Panc1 (cell line): ENCODE measurements at places on chromosomes 2 and 18.

- DNase-seq: no peak
Measured at GRCh38 chr2:172021955-172022354, 22.2 kb downstream of the METAP1D start.

GRCh38 chr18:39839782-39840181 lies 2115.3 kb upstream of the PIK3C3 start:
- no peak for DNase-seq

GRCh38 chr2:230829959-230830358 lies 34.8 kb upstream of the ITM2C start:
- no peak for DNase-seq

DNA sequence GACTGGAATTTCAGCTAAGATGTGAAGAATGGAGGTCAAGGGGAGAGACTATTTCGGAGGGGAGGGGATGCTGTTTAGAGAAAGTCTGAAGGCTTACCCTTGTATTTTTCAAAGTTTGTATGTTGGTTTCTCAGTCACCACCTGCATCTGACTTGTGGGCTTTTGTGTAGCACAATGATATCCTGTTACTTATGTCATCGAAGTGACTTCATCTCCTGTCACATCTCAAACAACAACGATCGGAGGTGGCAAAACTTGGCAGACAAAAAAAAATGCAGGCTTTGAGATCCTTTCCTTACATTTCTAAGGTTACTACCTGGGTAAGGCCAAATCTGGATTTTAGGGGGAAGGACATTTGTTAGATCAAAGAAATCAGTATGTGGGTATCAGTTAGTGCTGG lies 11.7 kb upstream of the CXCR4 start:
- no peak for DNase-seq

DNA sequence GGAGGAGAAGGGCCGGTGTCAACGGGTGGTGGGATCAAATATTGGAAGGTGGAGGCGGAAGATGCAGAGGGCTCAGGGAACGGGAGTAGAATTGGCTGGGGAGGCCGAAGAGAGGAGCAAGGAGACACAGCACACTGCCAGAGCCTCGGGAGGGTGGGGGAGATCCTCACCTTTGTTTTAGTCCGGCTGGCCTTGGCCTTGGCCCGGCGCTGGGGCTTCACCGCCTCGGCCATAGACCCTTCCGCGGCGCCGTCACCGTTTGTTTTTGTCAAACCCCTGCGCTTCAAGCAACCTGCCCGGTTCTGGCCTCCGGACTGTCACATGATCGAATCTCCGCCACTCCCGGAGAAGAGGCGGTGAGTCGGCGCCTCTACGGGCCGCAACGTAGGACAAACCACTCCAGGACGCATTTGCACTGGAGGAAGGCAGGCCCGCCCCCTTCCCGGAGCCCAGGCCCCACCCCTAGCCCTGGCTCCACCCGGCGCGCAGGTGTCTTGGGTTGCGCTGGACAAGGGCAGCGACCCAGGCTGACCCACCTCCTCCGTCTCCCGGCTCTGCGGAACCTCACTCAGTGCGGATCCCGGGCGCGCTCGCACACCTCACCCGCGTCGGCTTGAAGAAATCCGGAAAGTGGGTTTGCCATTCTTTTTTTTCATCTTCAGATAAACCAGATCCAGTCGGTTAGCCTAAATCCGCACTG lies at the start of gene EPG5:
EPG5 (minus strand) TSS at position 323 of the 700 bp plus-strand sequence; CDS start at position 233, 90 bp downstream.
- DNase-seq: no peak

- no peak for DNase-seq
Measured at GRCh38 chr2:208296610-208297009, 30.6 kb downstream of the PIKFYVE start.

DNA sequence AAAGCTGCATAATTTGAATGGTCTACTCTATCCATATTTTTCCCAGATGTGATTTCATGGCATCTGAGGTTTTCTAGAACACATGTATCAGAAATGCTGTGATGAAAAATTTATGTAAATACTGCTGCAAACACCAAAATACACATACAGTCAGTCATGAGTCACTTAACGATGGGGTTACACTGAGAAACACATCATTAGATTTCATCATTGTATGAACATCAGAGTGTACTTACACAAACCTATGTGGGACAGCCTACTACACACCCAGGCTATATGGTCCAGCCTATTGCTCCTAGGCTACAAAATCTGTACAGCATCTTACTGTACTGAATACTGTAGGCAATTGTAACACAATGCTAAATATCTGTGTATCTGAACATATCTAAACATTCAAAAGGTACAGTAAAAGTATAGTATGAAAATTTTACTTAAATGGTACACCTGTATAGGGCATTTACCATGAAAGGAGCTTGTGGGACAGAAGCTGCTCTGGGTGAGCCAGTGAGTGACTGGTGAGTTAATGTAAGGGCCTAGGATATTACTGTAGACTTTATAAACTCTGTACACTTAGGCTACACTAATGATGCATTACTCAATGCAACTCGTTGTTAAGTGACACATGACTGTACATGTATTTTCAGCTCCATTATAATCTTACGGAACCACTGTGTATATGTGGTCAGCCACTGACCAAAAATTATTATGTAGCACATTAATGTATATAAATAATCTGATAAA lies 33.5 kb downstream of the PNO1 start:
- DNase-seq: peak; percentile 80

DNA sequence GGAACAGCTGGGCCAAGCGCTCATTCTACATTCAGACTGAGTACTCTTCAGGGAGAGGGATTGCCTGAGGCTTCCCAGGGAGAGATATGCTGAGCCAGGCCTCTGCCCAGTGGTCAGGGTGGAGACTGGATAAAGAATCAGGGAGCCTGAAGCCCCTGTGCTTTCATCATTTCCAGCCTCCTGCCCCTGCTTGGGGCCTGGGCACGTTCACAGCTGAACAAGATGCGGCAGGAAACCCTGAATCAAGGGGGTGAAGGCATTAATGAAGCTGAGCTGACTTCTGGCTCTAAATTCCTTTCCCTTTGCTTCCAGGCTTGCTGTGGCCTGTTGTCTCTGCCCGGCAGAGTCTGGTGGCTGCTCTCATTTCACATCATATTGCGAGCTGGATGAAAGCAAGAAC lies 35.0 kb downstream of the RPL37A start:
- no peak for DNase-seq

- no peak for DNase-seq
Measured at GRCh38 chr2:8328217-8328616, 353.6 kb upstream of the ID2 start.

DNA sequence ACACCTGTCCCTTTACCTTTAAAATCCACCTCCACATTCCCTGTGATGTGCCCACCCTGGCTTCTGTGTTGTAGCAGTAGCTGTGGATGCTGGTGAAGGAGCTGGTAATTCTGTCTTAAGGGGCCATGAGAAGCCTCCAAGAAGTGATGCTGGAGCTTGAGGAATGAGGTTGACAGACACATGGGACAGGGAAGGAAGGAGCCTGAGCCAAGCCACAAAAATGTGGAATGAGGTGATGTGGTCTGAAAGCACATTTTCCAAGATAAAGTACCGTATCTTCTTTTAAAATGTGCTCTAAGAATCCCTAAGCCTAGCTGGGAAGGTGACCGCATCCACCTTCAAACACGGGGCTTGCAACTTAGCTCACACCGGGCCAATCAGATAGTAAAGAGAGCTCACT lies 31.2 kb downstream of the VWA3B start:
- DNase-seq: no peak

DNA sequence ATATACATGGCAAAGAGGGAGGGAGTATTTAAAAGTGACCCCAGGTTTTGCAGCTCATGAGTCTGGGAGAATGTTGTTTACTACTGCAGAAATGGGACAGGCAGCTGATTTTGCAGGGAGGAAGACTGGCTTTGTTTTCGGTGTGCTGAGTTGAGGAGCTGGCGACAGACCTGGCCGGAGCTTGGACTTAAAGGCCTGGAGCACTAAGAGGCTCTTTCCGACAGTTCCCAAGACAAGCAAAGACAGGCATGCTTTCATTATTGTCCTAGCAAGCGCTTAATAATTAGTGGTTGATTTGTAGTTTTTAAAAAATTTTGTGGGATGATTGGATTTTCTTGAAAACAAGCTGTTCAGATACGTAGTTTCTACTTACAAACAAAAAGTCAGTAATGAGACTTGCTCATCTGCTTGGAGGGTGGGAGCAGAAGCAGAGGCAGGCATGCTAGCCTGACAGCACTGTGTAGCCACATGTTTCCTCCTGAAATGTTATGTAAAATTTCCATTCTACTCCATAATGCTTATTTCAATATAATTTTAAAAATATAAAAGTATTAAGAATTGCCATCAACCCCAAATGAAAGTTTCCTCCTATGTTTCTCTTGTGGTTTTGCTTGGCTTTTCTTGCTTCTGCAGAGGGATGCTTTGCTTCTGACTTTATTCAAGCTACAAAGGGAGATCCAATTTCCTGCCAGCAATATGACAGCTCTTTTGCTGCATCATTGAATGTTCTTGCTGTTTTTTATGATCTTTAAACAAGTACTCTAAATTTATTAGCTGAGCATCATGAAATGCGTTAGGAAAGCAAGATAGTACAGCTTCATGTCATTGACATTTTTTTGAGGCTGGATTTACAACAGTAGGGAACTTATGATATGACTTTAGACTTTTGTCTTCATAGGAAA lies 75.8 kb downstream of the PHLPP1 start:
- DNase-seq: no peak

DNA sequence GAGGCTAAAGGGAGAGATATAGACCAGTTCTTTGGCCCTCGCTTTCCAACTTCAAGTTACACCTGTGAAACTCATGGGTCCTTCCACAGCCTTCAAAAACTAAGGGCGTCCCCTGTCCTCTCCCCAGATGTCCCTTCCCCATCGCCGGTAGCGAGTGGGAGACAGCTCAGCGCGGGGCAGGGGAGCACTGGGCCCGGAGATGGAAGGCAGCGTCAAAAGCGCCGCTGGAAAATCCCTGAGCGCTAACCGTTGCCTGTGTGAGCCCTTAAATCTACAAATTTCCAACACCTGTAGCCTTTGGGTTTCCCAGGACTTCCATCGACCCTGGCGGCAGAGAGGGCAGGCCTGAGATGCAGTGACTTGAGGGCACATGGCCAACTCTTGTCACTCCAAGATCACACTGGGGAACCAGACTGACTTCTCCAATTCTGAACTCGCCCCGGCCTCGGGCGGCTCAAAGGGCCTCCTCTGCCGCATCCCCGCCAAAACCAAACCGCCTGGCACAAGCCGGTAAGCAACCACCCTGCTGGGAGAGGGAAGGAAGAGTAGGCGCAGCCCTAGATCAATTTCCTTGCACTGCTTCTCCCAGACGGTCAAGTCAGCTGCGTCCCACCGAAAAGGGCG lies 879 bp upstream of the EPAS1 start:
- no peak for DNase-seq

DNA sequence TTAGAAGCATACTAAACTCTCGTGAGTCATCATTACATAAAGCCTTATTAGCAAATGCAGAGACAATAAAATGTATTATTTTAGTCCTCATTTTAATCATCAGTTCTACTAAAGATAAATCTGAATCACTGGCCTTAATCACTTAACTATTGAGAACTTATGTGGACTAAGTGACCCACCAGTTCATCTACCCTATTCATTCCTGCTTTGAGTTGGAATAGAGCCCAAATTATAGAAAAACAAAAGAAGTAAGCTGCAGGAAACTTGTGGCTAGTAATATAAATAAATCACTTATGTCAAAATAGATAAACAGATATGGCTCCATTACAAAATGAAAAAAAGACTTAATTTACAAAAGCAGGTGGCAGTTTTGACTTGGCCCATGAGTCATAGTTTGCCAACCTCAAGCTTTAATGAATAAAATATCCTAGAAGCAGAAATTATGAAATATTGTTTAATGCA lies 851.8 kb upstream of the CRIM1 start:
- no peak for DNase-seq

GRCh38 chr2:225334514-225334913 lies 65.0 kb upstream of the NYAP2 start:
- no peak for DNase-seq

GRCh38 chr2:126700677-126701076 lies 44.7 kb downstream of the GYPC start:
- no peak for DNase-seq

- DNase-seq: no peak
Measured at GRCh38 chr2:60070736-60071489, 482.5 kb downstream of the BCL11A start.

DNA sequence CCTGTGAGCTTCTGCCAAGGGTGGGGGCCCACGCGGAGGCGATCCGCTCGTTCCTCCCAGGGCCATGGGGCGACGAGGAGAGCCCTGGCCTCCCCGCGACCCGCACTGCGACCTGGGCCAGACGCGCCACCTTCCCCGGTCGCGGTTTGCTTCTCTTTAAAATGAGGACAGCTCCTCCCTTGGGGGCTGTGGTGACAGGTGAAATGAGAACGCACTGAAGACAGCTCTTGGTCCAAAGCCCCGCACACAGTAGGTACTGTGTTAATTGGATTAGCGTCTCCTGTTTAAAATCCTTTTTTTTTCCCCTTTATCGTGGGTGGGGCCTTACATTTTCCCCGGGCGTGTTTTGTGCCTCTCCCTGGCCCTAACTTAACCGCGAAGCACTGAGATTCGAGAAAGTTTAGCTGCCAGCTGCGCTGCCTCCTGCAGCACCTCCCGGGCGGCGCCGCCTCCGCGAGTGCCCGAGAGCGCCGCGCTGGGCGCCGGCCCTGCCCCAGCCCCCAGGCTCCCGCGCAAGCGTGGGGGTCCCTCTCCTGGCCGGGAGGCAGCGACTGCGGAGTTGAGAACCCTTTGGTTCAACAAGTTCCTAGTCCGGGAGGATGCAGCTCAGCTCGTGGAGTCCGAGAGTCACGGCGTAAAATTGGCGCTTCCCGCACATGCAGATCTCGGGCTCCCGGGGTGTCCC lies 1.1 kb downstream of the HPCAL1 start:
- DNase-seq: no peak

DNA sequence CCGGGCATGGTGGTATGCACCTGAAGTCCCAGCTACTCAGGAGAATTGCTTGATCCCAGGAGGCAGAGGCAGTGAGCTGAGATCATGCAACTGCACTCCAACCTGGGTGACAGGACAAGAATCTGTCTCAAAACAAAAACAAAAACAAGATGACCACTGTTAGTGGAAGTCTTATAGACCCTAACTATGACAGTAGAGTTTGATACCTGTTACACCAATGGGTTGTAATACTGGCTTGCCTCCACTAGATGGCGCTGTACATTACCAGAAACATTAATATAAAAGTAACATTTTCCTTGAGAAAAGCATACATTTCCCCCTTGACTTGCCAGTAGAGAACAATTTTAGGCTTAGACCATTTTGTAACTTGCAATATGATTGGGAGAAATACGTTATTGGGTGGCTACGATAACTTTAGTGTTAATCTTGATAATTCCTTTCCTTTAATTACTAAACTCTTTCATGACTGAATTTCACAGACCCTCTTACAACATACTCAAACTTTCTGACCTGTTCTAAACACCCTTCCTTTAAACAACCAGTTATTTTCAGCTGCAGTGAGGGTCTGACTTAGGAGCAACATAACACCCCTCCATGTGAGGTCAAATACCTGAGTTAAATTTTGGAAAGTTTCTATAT lies 19.5 kb downstream of the SLC25A52 start:
- no peak for DNase-seq
